Activated CD8-positive, alpha-beta memory T cell treated with anti-CD3 and anti-CD28 coated beads for 24 hours (primary cell): ENCODE measurements at places on chromosomes 4 and X.

- no peak for DNase-seq
Observed at GRCh38 chrX:43813898-43814297, 68.4 kb downstream of the MAOB start.

- no peak for DNase-seq
Observed at GRCh38 chr4:74479009-74479408, 34.1 kb downstream of the AREG start.

DNA sequence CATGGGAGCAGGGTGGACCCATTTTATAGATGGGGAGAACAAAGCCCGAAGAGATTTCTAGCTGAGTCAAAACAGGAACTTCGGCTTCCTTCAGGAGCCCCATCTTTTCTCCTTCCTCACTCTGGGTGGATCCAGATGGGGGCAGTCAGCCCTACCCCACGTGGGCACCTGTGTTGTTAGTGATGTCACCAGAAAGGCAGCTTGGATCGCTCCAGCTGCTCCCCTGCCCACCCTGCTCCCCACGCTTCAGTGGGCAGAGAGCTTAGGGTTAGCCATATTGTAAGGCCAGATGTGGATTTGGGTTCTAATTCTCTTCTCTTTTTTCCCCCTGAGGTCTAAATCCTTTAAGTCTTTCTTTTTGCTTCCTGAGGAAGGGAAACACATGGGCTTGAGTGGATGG, 132.3 kb upstream of the PJA1 start:
- DNase-seq = no peak

GRCh38 chr4:29927895-29928294, 792.3 kb upstream of the PCDH7 start:
- no peak for DNase-seq

GRCh38 chr4:102881343-102881742, 12.6 kb downstream of the CISD2 start:
- DNase-seq = no peak

DNA sequence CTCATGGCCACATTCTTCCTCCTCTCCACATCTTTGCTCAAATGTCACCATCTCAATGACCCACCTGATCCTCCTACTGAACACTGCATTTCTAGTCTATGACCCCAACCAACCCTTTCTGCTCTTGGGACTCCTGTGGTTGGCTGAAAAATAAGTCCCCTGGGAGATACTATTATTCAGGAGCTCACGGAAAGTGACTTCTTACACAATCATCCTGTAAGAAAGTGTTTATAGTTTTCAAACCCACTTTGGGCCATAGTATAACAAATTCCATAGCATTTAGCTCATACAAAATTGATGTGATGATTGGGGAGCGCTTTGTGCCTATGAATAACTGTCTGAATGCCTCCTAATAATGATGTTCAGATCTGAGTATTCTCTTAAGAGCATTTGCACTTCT, 161.4 kb upstream of the HS3ST1 start:
- no peak for DNase-seq

- no peak for DNase-seq
Observed at GRCh38 chrX:24294619-24295018, 19.2 kb downstream of the SUPT20HL2 start.

DNA sequence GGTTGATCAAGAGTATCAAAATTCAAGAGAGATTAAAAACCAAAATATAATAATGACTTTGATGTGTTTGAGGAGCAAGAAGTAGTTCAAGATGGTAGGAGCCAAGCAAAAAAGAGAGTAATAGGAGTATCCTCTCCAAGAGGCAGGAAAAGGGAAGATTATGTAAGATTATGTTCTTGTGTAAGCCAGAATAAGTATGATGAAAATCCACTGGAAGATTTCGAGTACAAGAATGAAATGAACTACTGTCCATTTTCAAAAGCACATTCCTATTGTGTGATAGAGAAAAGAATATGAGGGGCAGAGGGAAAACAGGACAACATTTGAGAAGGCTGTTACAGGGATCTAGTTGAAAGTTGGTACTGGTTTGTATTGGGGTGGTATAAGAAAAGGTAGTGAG, 659.6 kb upstream of the INTU start:
- DNase-seq = no peak

GRCh38 chr4:162038112-162038511, 125.7 kb downstream of the FSTL5 start:
- no peak for DNase-seq

DNA sequence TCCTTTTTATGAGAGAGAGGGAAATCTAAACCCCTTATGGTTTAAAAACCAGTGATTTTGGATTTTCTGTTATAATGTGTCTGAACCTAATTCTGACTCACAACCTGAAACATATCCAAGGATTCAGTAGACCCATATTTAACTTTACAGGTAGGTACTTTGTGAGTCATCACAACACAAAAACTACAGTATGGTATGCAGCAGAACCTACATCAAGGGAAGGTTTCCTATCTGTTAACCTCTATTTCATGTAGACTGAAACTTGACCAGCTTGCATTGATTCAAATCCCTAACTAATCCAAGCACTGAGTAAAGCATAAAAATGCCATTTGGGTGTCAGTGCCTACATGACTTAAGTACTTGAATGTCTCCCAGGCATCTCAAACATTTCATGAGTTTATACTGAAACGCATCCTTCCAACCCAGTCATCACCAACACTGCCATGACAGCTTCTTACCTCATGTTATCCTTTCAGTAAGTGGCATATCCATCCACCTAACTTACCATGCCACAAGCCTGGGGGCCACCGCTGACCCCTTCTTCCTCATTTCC, 4.3 kb upstream of the ARHGAP10 start:
- DNase-seq = no peak
